ENCODE measurements at places on chromosomes 5 and 9.

GRCh38 chr5:177565046-177565445 lies 10.7 kb upstream of the FAM193B start:
- DNase-seq: no peak

DNA sequence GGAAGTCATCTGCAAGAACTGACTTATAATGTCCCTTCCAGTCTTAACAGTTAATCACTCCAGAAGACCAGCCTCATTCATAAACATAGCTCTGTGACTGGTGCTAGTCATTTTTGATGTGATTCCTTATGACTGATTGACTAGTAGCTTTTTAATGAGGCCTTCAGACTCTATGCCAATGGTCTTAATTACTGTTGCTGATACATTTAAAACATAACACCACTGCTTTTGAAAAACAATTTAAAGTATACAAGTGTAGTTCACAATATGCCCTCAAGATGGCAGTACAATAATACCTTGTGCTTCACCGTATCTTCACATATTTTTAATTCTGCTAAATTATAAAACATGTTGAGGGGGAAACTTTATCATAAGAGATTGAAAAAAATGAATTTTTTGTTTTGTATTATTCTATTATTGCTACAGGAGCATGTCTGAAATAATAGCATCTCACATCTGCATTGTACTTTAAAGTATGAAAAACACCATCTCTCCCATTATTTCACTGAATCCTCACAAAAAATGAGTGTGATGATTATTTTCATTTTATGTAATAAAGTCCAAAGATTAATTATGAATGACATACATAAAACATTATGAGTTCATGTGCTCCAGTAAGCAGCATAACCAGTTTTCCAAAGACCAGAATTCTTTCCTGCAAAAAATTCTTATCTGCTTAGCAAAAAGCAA lies 55.2 kb upstream of the SHISAL2B start:
- no peak for DNase-seq

DNA sequence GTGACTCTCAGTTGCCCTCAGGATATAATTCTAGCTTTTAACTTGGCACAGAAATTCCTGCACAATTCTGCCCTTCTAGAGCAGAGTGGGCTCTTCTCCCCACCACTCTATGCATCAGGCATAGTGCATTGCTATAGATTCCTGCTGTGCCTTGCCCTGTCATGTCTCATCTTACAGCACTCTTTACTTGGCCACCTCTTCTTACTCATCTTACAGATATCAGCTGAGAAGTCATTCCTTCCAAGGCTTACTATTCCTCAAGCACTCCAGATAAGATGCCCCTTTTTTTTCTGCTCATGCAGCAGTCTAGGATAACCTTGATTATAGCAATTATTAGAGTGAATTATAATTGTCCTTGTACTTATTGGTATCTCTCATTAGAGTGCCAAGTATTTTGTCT lies 5.6 kb downstream of the FAM221B start:
- DNase-seq: no peak

DNA sequence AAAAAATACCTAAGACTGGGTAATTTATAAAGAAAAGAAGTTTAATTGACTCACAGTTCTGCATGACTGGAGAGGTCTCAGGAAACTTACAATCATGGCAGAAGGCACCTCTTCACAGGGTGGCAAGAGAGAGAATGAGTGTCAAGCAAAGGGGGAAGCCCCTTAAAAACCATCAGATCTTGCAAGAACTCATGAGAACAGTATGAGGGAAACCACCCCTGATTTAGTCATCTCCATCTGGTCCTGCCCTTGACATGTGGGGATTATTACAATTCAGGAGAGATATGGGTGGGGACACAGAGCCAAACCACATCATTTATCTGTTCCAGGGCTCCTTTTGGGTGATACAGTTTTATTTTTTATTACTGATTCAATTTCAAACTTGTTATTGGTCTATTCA lies 23.2 kb upstream of the ADAMTS16 start:
- DNase-seq: no peak

- no peak for DNase-seq
Observed at GRCh38 chr9:118940473-118940872, 428.8 kb downstream of the BRINP1 start.

- DNase-seq: no peak
Observed at GRCh38 chr5:178126556-178126955, 4.3 kb upstream of the RMND5B start.

- no peak for DNase-seq
Observed at GRCh38 chr5:55320571-55320970, 12.8 kb downstream of the MTREX start.

- DNase-seq: no peak
Observed at GRCh38 chr5:80238097-80238496, 17.8 kb downstream of the SERINC5 start.

DNA sequence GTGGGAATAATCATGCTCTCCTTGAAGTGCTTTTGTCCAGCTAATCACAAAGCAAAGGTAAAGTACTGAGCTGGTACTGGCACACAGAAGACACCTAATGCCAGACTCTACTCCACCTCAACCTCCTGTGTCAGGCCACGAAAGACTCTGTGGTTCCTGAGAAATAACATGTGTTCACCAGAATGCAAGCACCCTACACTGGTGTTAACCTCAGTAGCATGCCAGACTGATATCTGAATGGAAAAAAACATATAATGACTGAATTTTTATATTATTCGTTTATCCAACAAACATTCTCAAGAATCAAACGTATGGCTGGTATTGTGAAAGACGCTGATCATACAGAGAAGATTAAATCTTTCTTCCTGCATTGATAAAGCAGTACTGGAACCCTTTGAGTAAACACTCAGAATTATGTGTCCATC lies 97.1 kb upstream of the IFNE start:
- DNase-seq: no peak

GRCh38 chr5:82620957-82621600 lies 342.9 kb upstream of the RPS23 start:
- DNase-seq: no peak

- no peak for DNase-seq
Observed at GRCh38 chr9:20865347-20865746, 166.1 kb downstream of the HACD4 start.
